ENCODE measurements at places on chromosomes 3 and 15. TPM values are rescaled to one million over a fixed set of nuclear protein-coding genes. Genes with fewer than 3 reads are reported as not detected.

The LMAN1L gene
- total RNA-seq = not detected

The NANOGP8 gene
- 0.81 TPM for total RNA-seq

The MELTF gene
- total RNA-seq = 8.7 TPM

The ISL2 gene
- total RNA-seq = not detected

The SFMBT1 gene
- 13.5 TPM for total RNA-seq

The SEMA5B gene
- total RNA-seq = 3.2 TPM

The GATA2 gene
- 21.3 TPM for total RNA-seq

The CCR9 gene
- total RNA-seq = not detected

The EPHB3 gene
- 2.8 TPM for total RNA-seq

The NR1D2 gene
- 33.0 TPM for total RNA-seq

The RRP9 gene
- total RNA-seq = 21.8 TPM

The FBXW12 gene
- not detected for total RNA-seq

The PSTPIP1 gene
- 24.8 TPM for total RNA-seq

The EPHB1 gene
- total RNA-seq = 0.71 TPM

The TMOD3 gene
- 38.1 TPM for total RNA-seq

The XCR1 gene
- total RNA-seq = not detected

The CDHR4 gene
- total RNA-seq = 0.68 TPM

The UBR1 gene
- 30.6 TPM for total RNA-seq

The GOLGA8H gene
- total RNA-seq = 1.3 TPM

The NEK11 gene
- total RNA-seq = 10.3 TPM

The ANKRD63 gene
- not detected for total RNA-seq

The ETV5 gene
- 362 TPM for total RNA-seq

The SLC51A gene
- not detected for total RNA-seq

The GPX1 gene
- 319 TPM for total RNA-seq

The MYH15 gene
- total RNA-seq = not detected

The LIPH gene
- 4.5 TPM for total RNA-seq

The SPATA12 gene
- total RNA-seq = not detected

The TGM4 gene
- total RNA-seq = not detected

The TNFSF10 gene
- total RNA-seq = 13.8 TPM

The ARGFX gene
- total RNA-seq = not detected

The TAMM41 gene
- total RNA-seq = 12.3 TPM

The RHO gene
- total RNA-seq = not detected

The CHRFAM7A gene
- 7.0 TPM for total RNA-seq

The TRIM42 gene
- not detected for total RNA-seq

The CLDN16 gene
- total RNA-seq = not detected

Data from thoracic aorta (tissue), 2 donors.